ENCODE measurements at places on chromosomes 7 and 10. TPM values are rescaled to one million over a fixed set of nuclear protein-coding genes. Genes with fewer than 3 reads are reported as not detected.

DNA sequence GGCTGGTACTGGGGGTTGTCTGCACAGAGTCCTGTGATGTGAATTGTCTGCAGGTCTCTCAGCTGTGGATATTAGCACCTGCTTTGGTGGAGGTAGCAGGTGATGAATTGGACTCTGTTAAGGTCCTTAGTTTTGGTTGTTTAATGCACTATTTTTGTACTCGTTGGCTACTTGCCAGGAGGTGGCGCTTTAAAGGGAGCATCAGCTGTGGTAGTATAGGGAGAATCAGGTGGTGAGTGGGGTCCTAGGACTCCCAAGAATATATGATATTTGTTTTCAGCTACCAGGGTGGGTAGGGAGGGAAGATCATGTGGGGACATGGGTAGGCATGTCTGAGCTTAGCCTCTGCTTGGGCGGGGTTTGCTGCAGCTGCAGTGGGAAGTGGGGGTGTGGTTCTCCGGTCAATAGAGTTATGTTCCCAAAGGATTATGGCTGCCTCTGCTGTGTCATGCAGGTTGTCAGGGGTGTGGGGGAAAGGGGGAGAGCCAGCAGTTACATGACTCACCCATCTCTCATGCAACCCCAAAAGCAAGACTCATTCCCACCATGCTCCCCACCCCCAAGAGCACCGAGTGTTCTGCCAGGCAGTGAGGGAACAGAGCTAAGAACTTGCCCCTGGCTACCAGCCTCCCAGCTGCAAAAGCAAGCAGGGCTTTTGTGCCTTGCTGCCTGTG lies 53.7 kb upstream of the ZNF273 start:
- H3K27me3 ChIP-seq: no peaks in the 10 kb centered on the region
- no peaks in the 10 kb centered on the region for H3K4me1 ChIP-seq
- H3K27ac ChIP-seq: no peak overlapping the region
- DNase-seq: no peak
- no peaks in the 10 kb centered on the region for H3K36me3 ChIP-seq

DNA sequence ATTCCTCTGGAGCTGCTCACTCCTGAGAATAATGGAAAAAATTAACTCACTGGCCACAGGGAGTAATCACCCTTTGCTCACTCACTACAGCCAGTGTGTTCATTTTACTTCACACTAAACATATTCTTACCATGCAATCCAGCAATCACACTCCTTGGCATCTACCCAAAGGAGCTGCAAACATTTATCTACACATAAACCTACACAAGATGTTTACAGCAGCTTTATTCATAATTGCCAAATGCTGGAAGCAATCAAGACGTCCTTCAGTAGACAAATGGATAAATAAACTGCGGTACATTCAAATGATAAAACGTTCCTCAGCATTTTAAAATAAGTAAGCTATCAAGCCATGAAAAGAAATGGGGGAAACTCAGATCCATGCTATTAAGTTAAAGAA lies 34.2 kb upstream of the POM121L12 start:
- DNase-seq: no peak
- no peaks in the 10 kb centered on the region for H3K36me3 ChIP-seq
- no peaks in the 10 kb centered on the region for H3K4me1 ChIP-seq
- peaks cover 2% of the 10 kb centered on the region for H3K27me3 ChIP-seq
- H3K4me3 ChIP-seq: no peak overlapping the region
- H3K27ac ChIP-seq: no peak overlapping the region

DNA sequence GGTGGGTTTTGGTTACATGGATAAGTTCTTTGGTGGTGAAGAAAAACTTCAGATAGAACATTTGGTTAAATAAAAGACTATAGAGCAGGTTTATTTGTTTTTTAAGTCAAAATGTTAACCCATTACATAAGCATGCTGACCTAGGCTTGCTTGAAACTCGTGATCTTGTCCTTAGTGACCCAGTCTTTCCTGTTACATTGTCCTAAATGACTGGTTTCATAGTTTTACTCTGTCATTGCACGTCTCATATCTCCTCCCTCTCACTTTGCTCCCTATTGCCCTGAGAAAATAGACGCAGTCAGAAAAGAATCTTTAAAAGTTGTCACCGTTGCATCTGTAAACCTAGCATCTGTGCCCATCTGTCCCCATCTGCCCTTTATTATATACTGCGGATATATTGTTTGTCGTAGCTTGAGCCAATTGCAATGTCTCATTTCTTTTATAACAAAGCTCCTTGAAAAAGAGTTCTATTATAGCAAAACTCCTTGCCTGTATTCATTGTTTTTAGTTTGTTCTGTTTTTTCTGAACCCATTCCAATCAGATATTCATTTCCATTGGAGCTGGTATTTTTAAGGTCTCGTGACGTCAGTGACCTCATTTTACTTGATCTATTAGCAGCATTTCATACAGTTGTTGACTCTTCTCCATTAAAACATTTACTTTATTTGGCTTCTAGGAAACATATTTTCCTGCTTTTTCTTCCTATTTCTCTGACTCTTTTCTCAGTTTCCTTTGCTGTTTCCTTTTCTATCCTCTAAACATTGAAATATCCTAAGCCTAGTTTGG lies 57.3 kb downstream of the HELLS start:
- peak overlapping the region; percentile 4 for H3K27ac ChIP-seq
- no peak for DNase-seq

DNA sequence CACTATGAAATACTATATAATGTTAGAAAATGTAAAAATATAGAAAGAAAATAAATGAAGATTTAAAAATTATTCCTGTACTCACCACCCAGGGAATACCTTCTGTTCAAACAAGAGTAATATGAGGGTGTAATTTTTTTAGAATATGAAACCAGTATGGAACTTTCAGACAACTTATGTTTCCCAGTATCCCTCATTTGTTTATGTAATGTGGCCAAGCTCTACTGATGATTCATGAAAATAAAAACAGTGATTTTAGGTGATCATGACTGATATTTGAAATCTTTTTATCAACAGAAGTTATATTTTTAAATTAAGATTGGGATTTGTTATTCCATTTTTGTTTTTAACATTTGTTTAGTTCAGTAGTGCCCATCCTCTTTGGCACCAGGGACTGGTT lies 18.8 kb downstream of the SLK start:
- DNase-seq: no peak
- no peak overlapping the region for H3K27ac ChIP-seq
- no peak overlapping the region for H3K4me3 ChIP-seq
- peaks cover 14% of the 10 kb centered on the region for H3K4me1 ChIP-seq

- H3K27me3 ChIP-seq: no peaks in the 10 kb centered on the region
- peaks cover 2% of the 10 kb centered on the region for H3K36me3 ChIP-seq
- H3K4me3 ChIP-seq: no peak overlapping the region
- H3K27ac ChIP-seq: no peak overlapping the region
- no peak for DNase-seq
Observed at GRCh38 chr7:139901901-139902300, 72.8 kb downstream of the TBXAS1 start.

DNA sequence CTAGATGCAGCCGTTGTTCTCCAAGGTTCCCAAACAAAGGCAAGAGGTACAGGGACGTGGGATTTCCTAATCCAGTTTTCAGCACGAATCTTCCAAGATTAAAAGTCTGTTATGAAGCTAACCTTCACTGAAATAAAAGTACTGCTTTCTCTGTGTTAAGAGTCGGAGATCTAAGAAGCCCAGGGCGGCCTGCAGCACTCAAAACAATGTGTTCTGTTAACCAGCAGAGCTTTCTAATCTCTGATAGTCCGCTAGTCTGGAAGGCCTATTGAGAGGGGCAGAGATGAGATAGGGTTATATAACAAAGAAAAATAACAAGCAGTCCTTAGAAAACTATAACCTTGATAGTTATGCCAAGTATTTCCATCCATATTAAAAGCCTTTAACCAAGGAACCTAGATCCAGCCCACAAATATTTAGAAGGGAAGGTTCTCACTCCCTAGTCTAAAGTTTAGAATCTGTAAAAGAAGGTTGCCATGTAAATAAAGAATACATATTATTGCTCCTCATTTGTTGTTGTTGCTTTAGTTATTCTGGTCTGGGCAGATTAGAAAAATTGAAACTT lies 106.3 kb upstream of the SVIL start:
- no peak for DNase-seq
- peaks cover 24% of the 10 kb centered on the region for H3K4me1 ChIP-seq
- H3K27ac ChIP-seq: no peak overlapping the region
- H3K36me3 ChIP-seq: no peaks in the 10 kb centered on the region
- H3K4me3 ChIP-seq: no peak overlapping the region

GRCh38 chr10:13758756-13759155 lies 172.0 kb downstream of the PRPF18 start:
- no peak for DNase-seq
- H3K27me3 ChIP-seq: no peaks in the 10 kb centered on the region
- no peak overlapping the region for H3K27ac ChIP-seq

- H3K4me1 ChIP-seq: peaks cover 13% of the 10 kb centered on the region
- no peak for DNase-seq
- H3K27me3 ChIP-seq: peaks cover 20% of the 10 kb centered on the region
- no peak overlapping the region for H3K27ac ChIP-seq
- H3K4me3 ChIP-seq: no peak overlapping the region
- H3K36me3 ChIP-seq: peaks cover 26% of the 10 kb centered on the region
Observed at GRCh38 chr7:149224352-149224751, 15.1 kb upstream of the ZNF212 start.

DNA sequence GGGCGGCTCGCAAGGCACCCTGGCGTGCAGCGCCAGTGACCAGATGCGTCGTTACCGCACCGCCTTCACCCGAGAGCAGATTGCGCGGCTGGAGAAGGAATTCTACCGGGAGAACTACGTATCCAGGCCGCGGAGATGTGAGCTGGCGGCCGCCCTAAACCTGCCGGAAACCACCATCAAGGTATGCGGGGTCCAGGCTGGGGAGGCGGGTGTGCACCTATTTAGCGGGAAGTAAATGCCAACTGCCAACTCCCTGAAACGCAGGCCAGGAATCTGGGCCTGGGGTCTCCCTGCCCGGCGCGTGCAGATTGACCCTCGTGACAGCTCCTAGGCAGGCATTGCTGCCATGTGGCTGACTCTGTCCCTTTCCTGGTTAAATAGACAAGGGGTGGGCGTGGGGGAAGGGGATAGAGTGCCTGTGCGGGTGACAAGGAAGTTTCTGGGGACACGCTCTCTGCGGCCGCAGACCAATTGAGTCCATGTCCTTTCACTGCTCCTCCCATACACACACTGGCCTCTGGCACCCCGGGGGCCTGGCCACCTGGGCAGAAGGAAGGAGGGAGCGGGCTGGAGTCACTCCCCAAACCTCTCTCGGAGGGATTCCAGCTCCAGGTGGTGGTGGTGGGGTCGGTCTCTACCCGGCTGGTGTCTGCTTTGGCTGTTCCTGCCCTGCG lies 2.7 kb downstream of the EVX1 start:
- peaks cover 3% of the 10 kb centered on the region for H3K36me3 ChIP-seq
- no peak overlapping the region for H3K27ac ChIP-seq
- DNase-seq: no peak
- H3K4me3 ChIP-seq: no peak overlapping the region
- peaks cover 52% of the 10 kb centered on the region for H3K27me3 ChIP-seq
- peaks cover 17% of the 10 kb centered on the region for H3K4me1 ChIP-seq

- H3K27ac ChIP-seq: no peak overlapping the region
- H3K36me3 ChIP-seq: no peaks in the 10 kb centered on the region
- no peak overlapping the region for H3K4me3 ChIP-seq
- H3K27me3 ChIP-seq: no peaks in the 10 kb centered on the region
Observed at GRCh38 chr10:48945441-48946130, 5.9 kb upstream of the LRRC18 start.

DNA sequence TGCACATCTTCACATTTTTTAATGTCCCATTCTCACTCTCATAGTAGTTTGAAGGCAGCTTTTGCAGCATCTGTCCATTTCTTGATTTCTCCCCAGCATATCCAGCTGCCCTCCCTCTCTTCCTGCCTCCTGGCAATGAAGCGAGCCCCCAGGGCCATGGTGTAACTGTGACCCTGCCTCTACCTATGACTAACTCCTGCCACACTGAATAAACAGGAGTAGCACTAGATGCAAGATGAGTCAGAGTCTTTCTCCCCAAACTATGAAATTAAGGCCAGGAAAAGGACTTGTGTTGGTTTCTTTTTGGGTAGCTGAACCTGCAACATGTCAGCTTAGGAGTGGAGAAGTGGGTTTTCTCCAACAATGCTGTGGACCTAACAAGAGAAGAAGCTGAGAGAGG lies 329.0 kb downstream of the RNLS start:
- no peak for DNase-seq
- H3K27ac ChIP-seq: no peak overlapping the region
- no peaks in the 10 kb centered on the region for H3K36me3 ChIP-seq
- no peaks in the 10 kb centered on the region for H3K4me1 ChIP-seq

DNA sequence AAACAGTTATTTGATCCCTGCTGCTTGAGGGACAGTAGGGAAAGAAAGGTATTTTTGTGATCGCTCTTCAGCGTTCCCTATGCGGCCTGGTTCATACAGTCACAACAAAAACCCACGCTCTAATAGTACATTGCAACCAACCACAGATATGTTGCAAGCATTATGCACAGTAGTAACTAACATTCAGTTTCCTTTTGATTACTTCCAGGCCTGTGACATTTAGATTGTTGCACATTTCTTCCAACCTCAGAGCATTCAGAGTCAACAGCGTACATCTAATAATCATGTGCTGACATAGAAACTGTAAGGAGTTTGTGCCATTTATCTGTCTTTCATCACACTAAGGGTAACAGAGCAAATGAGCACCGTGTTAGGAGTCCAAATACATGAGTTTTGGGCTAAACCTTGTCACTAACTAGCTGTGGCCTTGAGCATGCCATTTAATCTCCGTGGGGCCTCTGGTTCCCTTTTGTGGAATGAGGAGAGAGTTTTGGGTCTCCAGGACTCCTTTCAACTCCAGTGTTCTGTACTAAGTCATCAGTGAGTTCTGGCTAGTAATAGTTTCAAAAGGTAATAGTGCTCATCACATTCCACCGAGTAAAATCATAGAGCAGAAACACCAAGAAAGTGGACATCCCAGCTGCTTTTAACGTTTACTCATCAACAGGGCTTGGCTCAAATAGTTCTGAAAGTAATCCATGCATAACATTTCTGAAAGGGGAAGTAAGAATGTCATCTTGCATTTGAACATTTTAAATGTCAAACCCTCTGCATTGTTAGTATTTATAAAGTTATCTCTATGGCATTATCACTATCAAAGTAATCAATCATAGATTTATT lies 99.0 kb upstream of the FZD1 start:
- peaks cover 3% of the 10 kb centered on the region for H3K4me1 ChIP-seq
- no peak overlapping the region for H3K4me3 ChIP-seq
- H3K27me3 ChIP-seq: no peaks in the 10 kb centered on the region
- DNase-seq: no peak
- H3K27ac ChIP-seq: no peak overlapping the region
- H3K36me3 ChIP-seq: no peaks in the 10 kb centered on the region

TMEM176A gene
- 1.3 TPM for total RNA-seq

SFTPA2 gene
- not detected for total RNA-seq

ITPRID1 gene
- not detected for total RNA-seq

HOXA4 gene
- 0.31 TPM for total RNA-seq

HOGA1 gene
- 0.85 TPM for total RNA-seq

SOSTDC1 gene
- 0.18 TPM for total RNA-seq

MOGAT3 gene
- total RNA-seq: not detected

HTR5A gene
- total RNA-seq: 0.08 TPM
